ENCODE measurements at places on chromosomes 6 and 20. TPM values are rescaled to one million over a fixed set of nuclear protein-coding genes. Genes with fewer than 3 reads are reported as not detected.

Gene EEF1A2
- total RNA-seq, result 14.8 TPM

Gene TRIM31
- not detected for total RNA-seq

GRCh38 chr20:49045440-49046086, 549 bp upstream of the CSE1L start:
- peak; percentile 57 for DNase-seq

DNA sequence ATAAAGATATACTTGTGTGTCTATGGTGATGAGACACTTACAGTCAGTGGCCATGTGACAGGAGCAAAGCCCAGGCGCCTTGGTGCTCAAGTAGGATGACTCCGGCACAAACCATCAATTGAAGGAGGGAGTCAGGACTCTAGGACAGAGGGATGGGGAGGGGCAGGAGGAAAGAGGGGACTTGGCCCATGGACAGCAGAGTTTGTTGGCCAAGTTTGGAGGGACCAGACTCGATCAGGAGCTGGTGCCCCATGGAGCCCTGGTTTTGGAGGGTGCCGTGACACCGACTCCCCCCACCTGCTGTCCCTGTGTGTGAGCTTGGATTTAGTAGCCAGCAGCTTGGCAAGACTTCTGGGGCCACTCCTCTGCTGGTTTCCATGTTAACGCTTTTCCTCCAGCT, 66.1 kb downstream of the ADNP start:
- no peak for DNase-seq

DNA sequence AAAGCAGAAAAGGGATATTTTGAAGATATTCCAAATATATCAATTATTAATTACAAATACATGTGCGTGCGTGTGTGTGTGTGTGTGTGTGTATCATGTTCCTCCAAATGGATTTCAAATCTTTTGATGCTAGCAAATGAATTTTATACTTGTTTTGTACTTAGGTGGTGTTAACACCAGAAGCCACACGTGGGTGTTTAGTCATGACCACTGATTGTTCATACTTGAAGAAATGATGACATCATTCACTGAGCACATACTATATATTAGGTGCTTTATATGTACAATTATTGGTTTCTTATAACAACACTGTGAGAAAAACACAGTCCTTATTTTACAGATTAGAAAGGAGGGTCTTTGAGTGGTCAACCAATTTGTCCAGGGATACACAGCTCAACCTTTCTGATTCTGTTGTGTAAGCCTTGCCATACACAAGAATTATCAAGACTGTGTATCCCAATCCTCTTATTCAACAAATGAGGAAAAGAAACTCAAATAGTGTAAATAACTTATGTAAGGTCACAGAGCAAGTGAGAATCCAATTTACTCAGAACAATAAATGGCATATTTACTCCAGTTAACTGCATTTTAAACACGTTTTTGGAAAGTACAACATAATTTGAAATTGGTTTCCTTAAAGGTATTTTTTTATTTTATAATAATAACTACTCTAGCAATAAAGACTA, 88.5 kb downstream of the BCAS1 start:
- DNase-seq, result no peak

DNA sequence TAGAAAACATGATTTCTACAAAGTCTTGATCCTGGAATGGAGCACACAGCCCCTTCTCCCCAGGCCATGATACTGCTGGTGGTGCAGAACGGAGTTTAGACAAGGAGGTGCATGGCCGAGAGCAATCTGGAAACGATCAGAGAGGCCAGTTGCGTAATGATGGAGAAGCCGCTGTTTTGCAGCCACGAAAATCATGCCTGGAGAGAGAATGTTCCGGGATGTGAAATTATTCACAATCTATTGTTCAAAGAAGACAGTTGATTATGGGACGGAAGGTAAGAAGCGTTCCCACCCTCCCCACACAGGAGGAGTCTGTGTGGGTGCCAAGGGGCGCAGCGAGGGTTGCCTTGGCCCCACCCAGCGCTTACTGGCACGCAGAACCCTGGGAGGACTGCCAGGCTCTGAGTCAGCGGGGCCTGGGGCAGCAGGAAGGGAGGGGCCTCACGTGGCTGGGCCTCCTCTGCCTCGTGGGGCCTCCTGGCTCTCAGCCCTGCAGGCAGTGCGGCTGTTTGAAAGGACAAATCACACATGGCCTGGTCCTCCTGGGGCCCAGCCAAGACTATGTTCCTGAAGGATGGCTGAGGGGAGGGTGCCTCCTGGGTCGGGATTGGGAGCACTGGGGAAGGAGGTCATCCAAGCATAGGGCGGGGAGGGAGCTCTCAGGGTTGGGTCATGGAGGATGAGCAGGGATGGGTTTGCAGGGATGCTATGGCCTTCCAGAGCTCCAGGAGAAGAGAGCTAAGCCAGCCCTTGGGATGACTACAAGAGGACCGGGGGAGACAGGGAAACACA, 8.7 kb upstream of the AP5S1 start:
- peak; percentile 99 for DNase-seq

GRCh38 chr20:62603021-62603906, 39.0 kb upstream of the SLCO4A1 start:
- DNase-seq, result peak; percentile 94

DNA sequence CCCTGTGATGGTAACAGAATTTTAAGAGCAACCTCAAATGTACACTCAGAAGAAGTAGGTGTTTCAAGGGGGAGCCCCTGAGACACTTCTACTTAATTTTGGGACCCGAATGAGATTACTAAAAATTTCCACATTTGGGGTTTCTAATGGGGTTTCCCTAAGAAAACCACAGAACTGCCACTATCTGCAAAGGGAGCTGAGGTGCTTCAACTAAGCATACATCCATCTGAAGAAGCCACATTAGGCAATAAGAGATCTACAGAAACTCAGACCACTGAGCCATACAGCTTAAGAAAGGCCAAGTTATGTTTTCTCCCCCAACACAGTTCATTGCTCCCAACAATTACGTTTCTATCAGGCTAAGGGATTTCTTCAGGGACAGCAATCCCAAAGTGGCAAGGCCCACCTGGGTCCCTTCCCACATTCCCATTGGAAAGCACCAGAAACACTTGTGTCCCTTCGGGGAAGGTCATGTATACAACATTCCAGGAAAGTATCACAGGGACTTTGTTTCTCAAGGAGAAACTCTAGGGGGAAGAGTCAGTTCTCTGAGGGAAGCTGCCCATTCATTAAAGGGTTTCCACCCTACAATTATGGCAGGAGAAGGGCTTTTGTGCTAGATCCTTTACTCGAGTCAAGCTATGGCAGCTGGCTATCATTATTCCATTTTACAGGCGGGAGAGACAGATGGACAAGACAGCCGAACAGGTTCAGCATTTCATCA, 5.0 kb downstream of the BCL2L1 start:
- DNase-seq, result no peak

Gene OXT
- total RNA-seq, result not detected

DNA sequence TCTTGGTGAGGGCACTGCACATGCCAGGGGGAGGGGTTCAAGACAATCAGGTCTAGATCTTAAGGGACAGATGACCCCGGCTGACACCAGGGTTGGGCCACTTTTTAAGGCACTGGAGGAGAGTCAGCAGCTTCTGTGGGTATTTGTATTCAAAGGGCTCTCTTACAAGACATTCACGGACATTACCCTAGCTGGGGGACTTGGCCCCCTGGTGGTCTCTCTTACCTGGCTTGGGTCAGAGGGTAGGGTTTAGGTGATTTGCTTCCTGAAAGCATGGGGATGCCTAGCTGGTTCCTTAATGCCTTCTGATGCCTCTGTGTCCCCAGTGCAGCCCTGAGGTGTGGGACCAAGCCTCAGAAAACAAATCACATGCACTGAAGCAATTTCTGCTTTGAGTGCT, 354.7 kb downstream of the CDC5L start:
- DNase-seq, result no peak
